ENCODE measurements at places on chromosomes 12 and 14.
A peak's percentile ranks its signal among the peaks of the same experiment; 100 is the strongest.

GRCh38 chr12:124236625-124237031 is 58.3 kb upstream of the RFLNA start:
- no peaks in the 10 kb centered on the region for H3K27me3 ChIP-seq
- peak overlapping the region; percentile 10 for H3K27ac ChIP-seq
- peaks cover 25% of the 10 kb centered on the region for H3K4me1 ChIP-seq
- no peak overlapping the region for H3K4me3 ChIP-seq

- H3K27ac ChIP-seq, result no peak overlapping the region
- no peak overlapping the region for H3K4me3 ChIP-seq
- H3K36me3 ChIP-seq, result peaks cover 99% of the 10 kb centered on the region
- no peak for DNase-seq
These were observed 21.5 kb downstream of the ALDH2 start for GRCh38 chr12:111788178-111788654.

GRCh38 chr14:44211718-44212117 is 295.4 kb downstream of the FSCB start:
- DNase-seq, result no peak
- no peak overlapping the region for H3K4me3 ChIP-seq
- no peak overlapping the region for H3K27ac ChIP-seq
- H3K27me3 ChIP-seq, result no peaks in the 10 kb centered on the region
- H3K36me3 ChIP-seq, result no peaks in the 10 kb centered on the region
- H3K4me1 ChIP-seq, result no peaks in the 10 kb centered on the region

DNA sequence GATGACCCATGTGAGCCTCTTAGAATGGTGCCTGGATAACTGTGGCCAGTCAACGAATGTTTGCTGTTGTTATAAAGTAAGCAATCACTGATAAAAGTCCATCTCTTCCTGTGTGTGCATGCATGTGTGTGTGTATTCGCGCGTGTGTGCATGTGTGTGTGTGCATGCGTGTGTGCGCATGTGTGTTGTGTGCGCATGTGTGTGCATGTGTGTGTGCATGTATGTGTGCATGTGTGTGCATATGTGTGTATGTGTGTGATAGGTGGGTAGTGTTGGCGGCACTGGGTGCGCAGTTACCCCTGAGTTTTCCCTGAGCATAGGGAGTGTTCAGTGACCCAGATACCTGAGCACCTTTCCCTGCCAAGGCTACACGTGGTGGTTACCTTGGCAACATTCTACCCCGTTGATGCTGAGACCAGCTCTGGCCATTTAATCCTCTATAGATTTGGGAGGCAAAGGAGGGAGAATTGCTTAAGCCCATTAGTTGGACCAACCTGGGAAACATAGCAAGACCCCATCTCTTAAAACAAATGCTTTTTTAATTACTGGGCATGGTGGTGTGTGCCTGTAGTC is 137.8 kb downstream of the SLC15A4 start:
- H3K36me3 ChIP-seq, result no peaks in the 10 kb centered on the region
- peaks cover 5% of the 10 kb centered on the region for H3K27me3 ChIP-seq
- H3K4me3 ChIP-seq, result no peak overlapping the region
- no peaks in the 10 kb centered on the region for H3K4me1 ChIP-seq

- H3K4me3 ChIP-seq, result no peak overlapping the region
- DNase-seq, result no peak
These were observed 229.6 kb downstream of the BCAT1 start for GRCh38 chr12:24719293-24719721.

All from stomach (tissue), 19 donors.